ENCODE measurements at places on chromosomes 12 and 14. TPM values are rescaled to one million over a fixed set of nuclear protein-coding genes. Genes with fewer than 3 reads are reported as not detected.

The TSHR gene
- total RNA-seq = not detected

The MYO1H gene
- under 0.01 TPM for total RNA-seq

The MANSC4 gene
- total RNA-seq = not detected

The NTF3 gene
- total RNA-seq = not detected

The ABCD2 gene
- total RNA-seq = not detected

The REM2 gene
- total RNA-seq = 0.14 TPM

The MANSC1 gene
- total RNA-seq = 1.2 TPM

The PRPH gene
- 0.34 TPM for total RNA-seq

Measured in nasal cavity respiratory epithelium epithelial cell of viscerocranial mucosa (primary cell).